BJ (cell line): ENCODE measurements at places on chromosomes 5 and 9. TPM values are rescaled to one million over a fixed set of nuclear protein-coding genes. Genes with fewer than 3 reads are reported as not detected.

Gene SPATA31C1
- not detected in 2 replicates for polyA plus RNA-seq

Gene LCN9
- polyA plus RNA-seq, result not detected in 2 replicates

Gene RPL37
- polyA plus RNA-seq, result 1,752 and 4,569 TPM in 2 replicates

Gene NOTCH1
- 0.97 and 1.3 TPM in 2 replicates for polyA plus RNA-seq

Gene AK8
- polyA plus RNA-seq, result 0.29 and 0.53 TPM in 2 replicates

Gene SURF1
- polyA plus RNA-seq, result 36.0 and 46.1 TPM in 2 replicates

Gene UBE2D2
- polyA plus RNA-seq, result 18.2 and 48.7 TPM in 2 replicates

Gene INSL4
- polyA plus RNA-seq, result not detected in 2 replicates

Gene EIF4E1B
- not detected in 2 replicates for polyA plus RNA-seq

Gene ELOVL7
- 0.02 and 0.05 TPM in 2 replicates for polyA plus RNA-seq

Gene CER1
- polyA plus RNA-seq, result not detected in 2 replicates

Gene FUBP3
- polyA plus RNA-seq, result 28.7 and 38.8 TPM in 2 replicates

Gene S100Z
- polyA plus RNA-seq, result not detected in 2 replicates

Gene MEIKIN
- not detected in 2 replicates for polyA plus RNA-seq

Gene PCDHGA7
- 1.8 and 3.6 TPM in 2 replicates for polyA plus RNA-seq

Gene TDRD7
- 5.4 and 9.4 TPM in 2 replicates for polyA plus RNA-seq

Gene CDX1
- polyA plus RNA-seq, result 0.39 and 0.97 TPM in 2 replicates

Gene ACTBL2
- 0.05 and 0.07 TPM in 2 replicates for polyA plus RNA-seq

Gene C9orf50
- 0.20 and 0.21 TPM in 2 replicates for polyA plus RNA-seq

Gene KIAA1958
- polyA plus RNA-seq, result 1.7 and 2.2 TPM in 2 replicates

Gene OR13F1
- polyA plus RNA-seq, result not detected in 2 replicates

Gene PCDHB4
- polyA plus RNA-seq, result 0.02 TPM in 2 replicates

Gene POU5F2
- 0.04 and 0.06 TPM in 2 replicates for polyA plus RNA-seq

Gene SNCB
- polyA plus RNA-seq, result not detected in 2 replicates

Gene ABCA1
- 27.4 and 36.2 TPM in 2 replicates for polyA plus RNA-seq

Gene MAMDC2
- polyA plus RNA-seq, result 28.0 and 35.8 TPM in 2 replicates

Gene PCDHB10
- polyA plus RNA-seq, result 0.18 and 0.28 TPM in 2 replicates

Gene RNF180
- 1.0 and 1.8 TPM in 2 replicates for polyA plus RNA-seq

Gene HNRNPA0
- 10.2 and 10.3 TPM in 2 replicates for polyA plus RNA-seq

Gene CARTPT
- polyA plus RNA-seq, result not detected in 2 replicates

Gene MAPK9
- polyA plus RNA-seq, result 31.6 and 35.0 TPM in 2 replicates

Gene GTF3C5
- 36.0 and 47.7 TPM in 2 replicates for polyA plus RNA-seq

Gene C5orf46
- polyA plus RNA-seq, result 13.4 and 19.6 TPM in 2 replicates

Gene C9orf152
- not detected in 2 replicates for polyA plus RNA-seq

Gene FOXD4L6
- polyA plus RNA-seq, result not detected in 2 replicates

Gene MARCOL
- polyA plus RNA-seq, result not detected in 2 replicates

Gene PCDHGC4
- polyA plus RNA-seq, result 0.49 TPM in 2 replicates
